ENCODE measurements at places on chromosomes 7 and 10.

DNA sequence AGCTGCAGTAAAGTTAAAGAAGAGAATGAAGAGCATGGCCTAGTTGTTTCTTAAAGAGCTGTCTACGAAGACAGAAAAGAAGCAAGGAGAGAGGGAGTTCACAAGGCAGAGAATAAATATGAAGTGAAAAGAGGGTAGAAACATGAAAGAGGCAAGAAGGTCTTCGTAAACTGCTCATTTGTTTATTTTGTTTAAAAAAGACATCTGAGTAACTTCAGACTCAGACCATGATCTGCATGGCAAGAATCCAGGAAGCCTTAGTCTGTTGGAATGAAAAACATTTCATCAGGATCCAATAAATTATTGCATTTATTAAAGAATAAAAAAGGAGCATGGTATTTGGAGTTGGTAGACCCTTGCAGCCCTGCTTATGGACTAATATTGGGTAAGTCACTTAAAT is 151.1 kb downstream of the SEM1 start:
- no peak for DNase-seq

DNA sequence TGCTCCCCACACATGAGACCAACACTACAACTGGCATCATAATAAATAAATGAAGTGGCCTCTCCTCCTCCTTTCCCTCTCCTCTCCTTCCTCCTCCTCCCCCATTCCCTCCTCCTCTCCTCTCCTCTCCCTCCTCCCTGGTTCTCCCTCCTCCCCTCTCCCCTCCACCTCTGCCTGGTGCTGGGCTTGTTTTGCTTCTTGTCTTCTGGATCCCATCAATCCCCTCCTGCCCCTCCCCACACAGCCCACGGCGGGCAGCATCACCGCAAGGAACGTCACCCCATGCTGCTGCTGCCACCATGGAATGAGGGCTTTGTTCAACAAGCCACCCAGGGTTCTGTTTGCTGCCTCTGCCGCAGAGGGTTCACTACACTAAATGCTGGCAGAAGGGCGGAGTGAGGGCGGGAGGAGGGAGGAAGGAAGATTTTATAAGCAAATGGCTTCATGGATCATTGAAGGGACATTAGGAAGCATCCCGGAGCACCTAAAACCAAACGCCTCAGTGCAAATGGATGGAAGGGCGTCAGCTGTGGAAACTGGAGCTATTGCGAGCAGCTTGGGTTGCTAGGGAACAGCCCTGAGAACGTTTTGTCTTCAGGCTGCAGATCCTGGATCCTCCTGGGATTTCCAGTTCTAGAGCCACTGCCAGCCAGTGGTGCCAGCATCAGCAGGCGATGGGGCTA is 379.7 kb upstream of the ZMIZ1 start:
- no peak for DNase-seq

DNA sequence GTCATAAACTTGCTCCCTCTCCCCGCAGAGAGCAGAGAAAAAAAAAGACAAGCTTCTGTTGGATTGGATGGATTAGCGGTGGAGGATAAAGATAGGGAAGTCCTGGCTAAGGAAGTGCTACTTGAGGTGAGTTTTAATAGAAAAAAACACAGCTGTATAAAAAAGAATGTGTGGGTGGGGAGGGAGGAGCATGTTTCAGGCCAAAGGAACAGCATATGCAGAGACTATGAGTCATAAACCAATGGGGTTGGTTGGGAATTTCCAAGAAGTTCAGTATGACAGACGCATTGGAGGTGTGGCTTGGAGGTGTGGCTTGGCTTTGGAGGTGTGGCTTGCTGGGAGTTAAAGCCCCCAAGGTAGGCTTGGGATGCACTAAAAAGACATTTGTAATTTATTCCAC is 103.0 kb upstream of the LSM8 start:
- peak; percentile 39 for DNase-seq

GRCh38 chr7:126370038-126370668 is 882.6 kb downstream of the GRM8 start:
- no peak for DNase-seq

DNA sequence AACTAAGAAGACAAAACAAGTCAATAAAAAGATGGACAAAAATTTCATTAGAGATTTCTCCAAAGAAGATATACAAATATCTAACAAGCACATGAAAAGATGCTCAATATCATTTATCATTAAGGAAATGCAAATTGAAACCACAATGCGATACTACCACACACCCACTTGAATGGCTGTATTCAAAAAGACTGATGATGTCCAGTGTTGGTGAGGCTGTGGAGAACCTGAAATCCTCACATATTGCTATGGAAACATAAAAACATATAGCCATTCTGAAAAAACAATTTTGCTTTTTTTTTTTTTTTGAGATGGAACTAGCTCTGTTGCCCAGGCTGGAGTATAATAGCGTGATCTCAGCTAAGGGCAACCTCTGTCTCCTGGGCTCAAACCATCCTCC is 124.1 kb upstream of the LAMB4 start:
- no peak for DNase-seq

- DNase-seq = no peak
Measured at GRCh38 chr7:116951366-116952292, 1.7 kb upstream of the ST7 start.

DNA sequence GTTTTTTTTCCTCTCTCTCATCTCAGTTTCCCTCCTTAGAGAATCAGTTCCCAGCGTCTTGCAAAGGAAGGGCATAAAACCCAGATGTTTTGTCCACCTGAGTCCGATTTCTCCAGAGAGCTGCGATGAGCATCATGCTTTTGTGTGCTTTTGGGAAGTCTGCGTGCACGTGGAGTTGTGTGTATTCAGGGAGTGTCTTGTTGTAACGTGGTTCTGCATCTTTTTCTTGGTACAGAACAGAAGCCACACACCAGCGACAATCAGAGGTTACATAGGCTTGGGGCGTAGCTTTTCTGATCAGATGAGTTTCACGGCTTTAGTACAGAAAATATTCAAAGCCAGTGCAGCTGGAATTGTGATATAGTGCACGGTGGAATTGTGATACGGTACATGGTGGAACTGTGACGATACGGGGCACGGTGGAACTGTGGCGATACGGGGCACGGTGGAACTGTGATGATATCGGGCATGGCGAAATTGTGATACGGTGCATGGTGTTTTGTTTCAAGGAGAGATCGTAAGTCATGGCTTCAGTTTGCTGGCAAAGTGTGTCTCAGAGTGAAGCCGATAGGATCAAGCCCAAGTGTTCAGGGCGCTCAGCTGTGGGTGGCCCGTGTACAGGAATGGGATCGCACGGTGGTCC is 32.8 kb downstream of the FOXK1 start:
- DNase-seq = no peak

- no peak for DNase-seq
Measured at GRCh38 chr10:69048103-69048502, 39.8 kb upstream of the SRGN start.

GRCh38 chr10:51171946-51172345 is 97.7 kb downstream of the PRKG1 start:
- no peak for DNase-seq

- DNase-seq = no peak
Measured at GRCh38 chr10:88731296-88731695, 25.2 kb downstream of the LIPK start.

All from A549 (cell line).